LNCaP clone FGC (cell line): ENCODE measurements at places on chromosomes 5 and 9.
A peak's percentile ranks its signal among the peaks of the same experiment; 100 is the strongest.

DNA sequence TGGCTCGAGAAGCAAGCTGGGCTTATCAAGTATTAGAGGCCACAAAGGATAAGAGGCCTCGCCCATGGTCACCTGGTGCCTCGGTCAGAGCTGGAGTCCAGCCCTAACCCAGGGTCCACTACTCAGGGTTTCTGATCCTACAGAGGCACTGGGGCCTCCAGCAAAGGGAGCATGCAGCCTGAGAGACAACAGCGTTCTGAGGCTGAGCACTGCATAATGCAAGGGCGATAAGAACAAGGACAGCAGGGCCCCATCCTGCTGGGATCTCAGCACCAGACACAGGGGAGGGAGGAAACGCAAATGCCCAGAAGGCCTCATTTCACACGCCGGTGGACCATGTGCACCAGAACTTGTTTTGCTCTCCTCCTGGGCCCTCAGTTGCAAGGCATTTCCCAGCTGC is 63.0 kb downstream of the C5orf15 start:
- no peak for DNase-seq

- DNase-seq = no peak
Observed at GRCh38 chr5:91283899-91284298, 99.2 kb downstream of the ARRDC3 start.

GRCh38 chr9:113502427-113503034 is 39.0 kb downstream of the RGS3 start:
- no peak for DNase-seq

GRCh38 chr5:160442824-160443431 is 21.3 kb downstream of the PTTG1 start:
- no peak for DNase-seq

DNA sequence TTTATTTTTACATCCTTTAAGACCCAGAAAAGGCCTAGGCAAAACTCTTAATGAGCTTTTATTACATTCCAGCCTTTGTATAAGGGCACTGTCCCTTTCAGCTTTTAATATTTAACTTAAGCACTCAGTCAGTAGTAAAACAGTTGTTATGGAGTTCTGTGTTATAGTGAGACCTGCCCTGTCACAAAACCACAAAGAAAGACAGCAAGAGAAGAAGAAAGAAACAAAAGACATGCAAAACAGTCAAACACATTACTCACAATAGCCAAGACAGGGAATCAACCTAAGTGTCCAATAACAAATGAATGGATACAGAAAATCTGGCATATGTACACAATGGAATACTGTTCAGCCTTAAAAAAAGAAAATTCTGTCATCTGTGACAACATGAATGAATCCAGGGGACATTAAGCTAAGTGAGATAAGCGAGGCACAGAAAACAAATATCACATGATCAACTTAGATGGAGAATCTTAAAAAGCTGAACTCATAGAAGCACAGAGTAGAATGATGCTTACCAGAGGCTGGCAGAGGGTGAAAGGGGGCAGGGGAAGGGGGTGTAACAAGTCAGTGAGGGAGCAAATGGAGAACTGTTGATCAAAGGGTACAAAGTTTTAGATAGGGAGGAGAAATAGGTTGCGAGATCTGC is 63.8 kb upstream of the CCNG1 start:
- DNase-seq = no peak

GRCh38 chr5:124274949-124275348 is 471.5 kb downstream of the ZNF608 start:
- no peak for DNase-seq

DNA sequence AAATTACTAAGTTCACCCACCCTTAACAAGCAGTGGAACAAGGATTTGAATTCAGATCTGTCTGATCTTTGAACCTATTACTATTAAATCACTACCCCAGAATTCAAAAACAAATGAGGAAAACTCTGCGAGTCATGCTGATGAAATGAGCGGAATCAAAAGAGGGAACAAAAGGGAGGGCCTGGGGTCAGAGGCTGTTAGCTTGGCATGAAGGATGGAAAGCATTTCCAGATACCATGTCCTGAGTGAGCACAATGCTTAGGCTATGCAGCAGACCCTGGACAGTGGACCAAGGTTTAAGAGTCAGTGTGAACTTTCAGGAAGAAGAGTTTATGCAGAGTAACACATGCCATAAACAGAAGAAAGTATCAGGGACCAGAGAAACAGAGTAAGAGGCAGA is 30.5 kb downstream of the GRIA1 start:
- no peak for DNase-seq

GRCh38 chr9:4814913-4815312 is 22.2 kb downstream of the RCL1 start:
- DNase-seq = no peak

GRCh38 chr9:113345671-113346070 is 3.7 kb upstream of the BSPRY start:
- no peak for DNase-seq

- no peak for DNase-seq
Observed at GRCh38 chr9:70987986-70988385, 133.4 kb downstream of the TRPM3 start.

DNA sequence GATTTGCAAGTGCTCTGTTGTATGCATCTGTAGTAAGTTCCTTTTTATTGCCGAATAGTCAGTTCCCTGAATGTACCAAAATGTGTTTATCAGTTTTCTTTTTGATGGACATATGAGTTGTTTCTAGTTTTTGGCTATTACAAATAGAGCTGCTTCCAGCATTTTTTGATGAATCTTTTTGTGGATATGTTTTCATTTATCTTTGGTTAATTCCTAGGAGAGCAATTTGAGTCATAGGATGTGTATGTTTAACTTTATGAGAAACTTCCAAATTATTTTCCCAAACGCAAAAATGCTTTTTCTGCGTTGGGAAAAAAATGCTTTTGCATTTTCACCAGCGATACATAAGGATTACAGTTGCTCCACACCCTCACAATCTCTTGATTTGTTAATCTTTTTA is 287.7 kb downstream of the FER start:
- DNase-seq = no peak

DNA sequence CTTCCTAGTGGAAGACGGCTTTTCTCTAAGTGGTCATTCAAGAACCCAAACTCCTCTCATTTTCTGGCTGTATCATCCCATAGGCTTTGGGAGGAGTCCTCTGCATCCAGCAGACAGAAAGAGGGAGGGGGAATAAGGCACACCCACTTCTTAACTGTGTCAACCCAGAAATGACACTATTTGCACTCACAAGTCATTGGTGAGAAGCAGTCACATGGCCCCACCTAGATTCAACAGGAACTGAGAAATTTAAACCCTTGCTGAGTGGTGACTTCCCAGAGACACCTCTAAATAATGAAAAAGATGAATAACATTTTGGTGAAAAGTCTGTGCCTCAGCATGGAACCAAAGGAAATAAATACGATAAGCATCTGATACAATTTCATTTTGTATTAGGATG is 120.0 kb downstream of the MCTP1 start:
- no peak for DNase-seq

DNA sequence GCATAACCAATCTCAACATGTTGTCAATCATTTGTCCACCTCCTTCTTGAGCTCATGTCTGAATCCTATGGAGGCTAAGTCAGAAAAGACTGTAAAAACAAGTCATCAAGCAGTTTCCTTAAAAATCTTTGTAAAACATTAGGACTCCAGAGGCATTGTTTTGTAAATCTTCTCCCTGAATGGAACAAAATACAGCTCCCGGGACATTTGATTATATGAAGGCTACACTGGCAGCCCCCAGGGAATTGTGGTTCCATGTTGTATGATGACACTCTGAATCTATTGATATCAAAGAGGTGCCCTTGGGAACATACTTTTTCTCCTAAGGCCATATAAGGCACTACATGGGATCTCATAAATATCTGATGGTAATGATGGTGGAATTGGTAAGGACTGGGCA is 83.2 kb upstream of the NUDT12 start:
- no peak for DNase-seq

- DNase-seq = peak; percentile 53
Observed at GRCh38 chr9:126663661-126664072, 49.9 kb downstream of the LMX1B start.

DNA sequence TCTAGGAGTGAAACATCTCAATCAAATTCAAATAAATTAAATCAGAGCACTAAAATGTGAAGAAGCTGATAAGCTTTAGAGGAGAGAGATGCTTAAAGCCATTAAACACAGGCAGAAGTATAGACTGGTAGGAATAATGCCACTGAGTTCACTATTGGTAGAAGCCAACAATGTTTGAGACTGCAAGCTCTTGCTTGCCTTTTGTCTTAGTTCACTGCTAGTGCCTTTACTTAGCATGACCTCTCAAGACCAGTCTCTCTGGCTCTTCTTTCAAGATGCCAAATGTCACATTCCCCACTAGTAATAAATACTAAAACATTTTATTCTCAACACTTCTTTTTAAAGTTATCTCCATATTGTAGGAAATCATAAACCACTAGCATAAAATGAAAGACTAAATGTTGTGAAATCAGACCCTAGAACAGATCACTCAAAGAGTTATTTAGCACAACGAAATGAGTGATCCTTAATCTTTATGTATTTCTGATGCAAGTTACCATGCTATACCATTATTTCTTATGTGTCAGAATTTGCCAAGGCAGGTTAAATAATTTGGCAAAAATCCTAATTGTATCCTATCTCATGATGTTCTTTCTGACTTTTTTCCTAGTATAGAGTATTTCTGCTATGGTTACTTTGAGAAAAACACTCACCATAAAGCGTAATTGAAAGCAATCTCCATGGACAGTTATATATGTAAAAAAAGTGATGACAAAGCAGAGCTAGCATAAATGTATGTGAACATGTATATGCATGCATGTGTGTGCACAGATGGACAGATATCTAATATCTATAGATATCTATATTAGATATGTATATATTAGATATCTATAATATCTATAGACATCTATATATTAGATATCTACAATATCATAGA is 57.5 kb downstream of the PJA2 start:
- DNase-seq = no peak

- DNase-seq = no peak
Observed at GRCh38 chr5:60929024-60929423, 15.8 kb downstream of the ERCC8 start.

DNA sequence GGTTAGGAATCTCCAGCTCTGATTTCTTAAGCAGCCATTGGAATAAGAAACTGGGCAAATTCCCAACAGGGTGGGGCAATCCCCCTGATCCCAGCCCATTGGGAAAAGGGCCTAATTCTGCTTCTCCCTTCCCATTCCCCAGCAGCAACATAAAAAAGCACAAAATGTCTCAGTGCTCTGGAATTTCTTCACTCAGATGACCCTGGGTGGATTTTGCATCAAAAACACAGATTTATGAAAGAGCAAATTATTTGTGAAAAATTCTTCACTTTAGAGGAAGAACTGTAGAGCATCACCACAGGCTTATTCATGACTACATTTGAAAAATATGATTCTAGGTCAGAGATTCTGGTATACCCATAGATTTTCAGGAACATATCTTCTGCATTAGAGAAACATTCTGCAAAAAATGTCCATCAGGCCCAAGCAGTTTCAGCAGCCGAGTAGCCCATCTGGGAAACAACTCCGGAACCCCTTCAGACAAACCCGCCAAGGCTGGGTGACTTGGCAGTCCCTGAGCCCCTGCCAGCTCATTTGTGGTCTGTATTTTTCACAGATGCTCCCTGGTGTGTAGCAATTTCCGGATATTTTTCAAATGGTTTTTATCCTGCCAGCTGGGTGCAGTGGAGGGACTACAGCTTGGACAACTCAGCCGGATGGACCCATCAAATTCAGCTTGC is 102.1 kb upstream of the RANBP3L start:
- no peak for DNase-seq

DNA sequence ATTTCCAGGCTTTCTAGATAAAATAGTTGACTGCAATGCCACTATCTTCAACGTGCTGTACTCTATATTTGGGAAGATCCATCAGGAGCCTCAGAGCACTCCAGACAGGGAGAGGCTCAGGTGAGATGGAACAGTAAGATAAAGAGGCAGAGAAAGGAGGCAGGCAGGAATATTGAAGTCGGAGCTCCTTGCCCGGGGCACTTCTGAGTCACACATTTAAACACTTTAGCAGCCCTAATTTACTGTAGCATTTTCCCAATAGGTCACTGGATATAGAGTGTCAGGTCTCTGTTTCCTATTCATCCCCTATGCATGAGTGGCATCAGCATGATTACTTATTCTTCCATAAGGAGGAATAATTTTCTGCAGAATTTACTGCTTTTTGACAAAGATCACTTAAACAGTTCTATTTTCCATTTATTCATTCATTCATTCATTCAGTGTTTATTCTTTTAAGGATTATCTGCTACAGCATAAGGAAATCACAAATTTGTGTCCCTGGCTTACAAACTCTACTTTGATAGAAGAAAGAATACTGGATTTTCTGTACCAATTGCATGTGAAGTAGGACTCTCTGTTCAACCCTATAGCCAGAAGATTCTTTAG is 170.7 kb downstream of the MAPKAP1 start:
- no peak for DNase-seq

DNA sequence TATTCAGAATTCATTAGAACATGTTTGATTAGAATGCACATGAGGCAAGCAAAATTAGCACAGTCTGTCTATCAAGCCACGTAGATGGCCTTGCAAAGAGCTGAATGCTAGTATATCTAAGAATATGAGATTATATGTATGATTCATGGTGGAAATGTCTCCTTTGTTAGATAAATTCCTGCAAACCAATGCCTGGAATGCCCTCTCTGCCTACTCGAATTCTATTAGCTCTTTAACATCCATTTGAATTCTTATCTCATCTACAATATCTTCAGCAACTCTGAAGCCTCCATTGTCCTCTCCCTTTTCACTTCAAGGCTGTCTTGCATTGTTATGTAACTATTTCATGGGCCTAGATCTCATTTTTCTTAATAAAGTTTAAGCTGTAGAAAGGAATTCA is 205.5 kb downstream of the TMC1 start:
- DNase-seq = no peak

DNA sequence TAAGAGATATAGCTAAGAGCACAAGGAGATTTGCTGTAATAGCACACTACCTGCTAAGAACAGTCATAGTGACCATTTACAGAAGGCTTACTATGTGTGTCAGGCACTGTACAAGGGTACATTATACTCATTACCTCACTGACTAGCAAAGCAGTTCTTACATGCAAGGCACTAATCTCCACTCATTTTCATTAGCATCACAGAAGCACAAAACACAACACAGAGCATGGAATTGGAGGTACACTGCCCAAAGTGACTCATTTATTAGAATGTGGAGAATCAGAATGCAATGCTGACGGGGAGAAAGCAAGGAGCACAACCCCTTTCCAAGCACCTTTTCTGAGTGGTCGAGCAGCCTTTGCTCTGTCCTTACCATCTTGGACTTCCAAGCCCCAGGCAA is 169.7 kb downstream of the ENTREP1 start:
- DNase-seq = no peak

GRCh38 chr5:54673523-54674225 is 156.1 kb downstream of the SNX18 start:
- no peak for DNase-seq

GRCh38 chr9:112532427-112532826 is 45.8 kb downstream of the KIAA1958 start:
- peak; percentile 4 for DNase-seq

- DNase-seq = no peak
Observed at GRCh38 chr5:108867656-108868055, 120.0 kb downstream of the FER start.

- no peak for DNase-seq
Observed at GRCh38 chr5:135493406-135494180, 41.4 kb upstream of the TIFAB start.

- DNase-seq = no peak
Observed at GRCh38 chr9:4713849-4714248, 27.2 kb downstream of the AK3 start.
